Bronchial epithelial cell (primary cell): ENCODE measurements at places on chromosomes 4 and X.

DNA sequence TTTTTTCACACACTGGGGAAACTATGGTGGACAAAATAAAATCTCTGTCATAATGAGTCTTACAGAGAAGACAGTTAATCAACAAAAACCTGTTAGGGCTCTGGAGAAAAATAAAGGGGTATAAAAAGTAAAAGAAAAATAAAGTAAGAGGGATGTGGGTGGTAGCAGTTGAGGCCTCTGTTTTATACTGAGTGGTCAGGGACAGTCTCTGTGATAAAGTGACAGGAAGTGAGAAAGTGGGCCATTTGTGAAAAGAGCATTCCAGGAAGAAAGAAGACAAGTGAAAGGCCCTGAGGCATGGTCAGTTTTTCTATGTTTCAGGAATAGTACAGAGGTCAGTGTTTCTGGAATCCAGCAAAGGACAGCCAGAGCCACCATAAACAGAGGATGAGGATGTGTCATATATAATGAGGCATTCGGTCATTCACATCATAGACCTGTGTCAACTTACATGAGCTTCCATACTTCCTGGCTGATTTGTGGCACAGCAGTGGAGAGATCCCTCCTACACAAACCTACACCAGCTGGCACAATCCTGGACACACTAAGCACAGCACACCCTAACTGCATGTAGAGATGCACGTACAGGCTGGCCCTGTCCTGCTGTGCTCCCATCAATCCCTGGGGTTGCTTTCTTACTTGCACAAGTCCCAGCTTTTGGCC is 64.4 kb upstream of the NAP1L5 start:
- no peak for DNase-seq

DNA sequence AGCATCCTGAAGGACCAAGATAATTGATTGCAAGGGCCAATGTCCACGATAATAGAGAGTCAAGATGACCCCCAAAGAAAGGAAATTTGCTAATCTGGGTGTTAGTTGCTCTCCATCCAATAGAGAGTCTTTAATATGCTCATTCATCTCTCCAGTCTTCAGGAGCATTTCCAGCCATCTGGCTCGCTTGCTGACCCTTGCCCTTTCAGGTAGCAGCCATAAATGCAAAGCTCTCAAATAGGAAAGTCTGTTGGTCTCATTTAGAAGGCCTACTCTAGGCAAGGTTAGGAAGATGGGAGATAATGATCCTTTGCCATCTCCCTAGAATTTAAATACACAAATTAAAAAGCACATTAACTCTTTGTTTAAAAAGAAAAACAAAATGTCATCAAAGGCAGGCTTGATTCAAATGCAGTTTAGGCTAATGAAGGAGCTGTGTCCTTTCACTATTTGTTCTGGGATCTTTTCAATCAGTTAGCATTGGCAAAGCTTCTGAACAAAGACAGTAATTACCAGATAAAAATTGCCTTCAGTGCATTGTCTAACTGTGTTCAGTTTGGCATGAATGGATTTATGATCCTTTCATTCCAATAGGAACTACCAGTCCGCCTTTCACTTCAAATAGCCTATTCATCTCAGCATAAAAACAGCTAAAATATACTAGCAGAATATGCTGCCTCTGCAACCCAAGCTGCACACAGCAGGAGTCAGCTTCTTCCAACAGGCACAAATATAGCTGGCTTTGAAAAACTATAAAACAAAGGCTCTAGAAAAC is 49.6 kb upstream of the ATXN3L start:
- no peak for DNase-seq

- DNase-seq, result no peak
These were observed 35.6 kb upstream of the UGDH start for GRCh38 chr4:39562792-39563191.

DNA sequence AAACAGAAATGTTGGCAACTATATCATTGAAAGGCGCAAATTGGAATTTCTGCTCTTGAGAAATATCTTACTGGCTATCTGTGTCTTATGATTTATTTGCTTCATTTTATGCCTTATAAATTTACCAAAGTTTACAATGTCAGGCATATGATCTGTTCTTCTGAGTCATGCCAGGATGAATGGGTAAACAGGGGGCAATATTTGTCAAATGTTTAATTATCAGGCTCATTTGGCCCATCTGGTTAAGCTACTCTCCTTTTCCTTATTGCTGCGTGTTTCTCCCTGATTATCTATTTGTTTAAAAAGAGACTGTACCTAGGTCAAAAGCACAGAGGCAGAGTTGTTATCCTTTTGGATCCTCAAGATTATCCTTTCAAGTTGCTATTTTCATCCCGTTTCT is 903.8 kb upstream of the PCDH10 start:
- no peak for DNase-seq

DNA sequence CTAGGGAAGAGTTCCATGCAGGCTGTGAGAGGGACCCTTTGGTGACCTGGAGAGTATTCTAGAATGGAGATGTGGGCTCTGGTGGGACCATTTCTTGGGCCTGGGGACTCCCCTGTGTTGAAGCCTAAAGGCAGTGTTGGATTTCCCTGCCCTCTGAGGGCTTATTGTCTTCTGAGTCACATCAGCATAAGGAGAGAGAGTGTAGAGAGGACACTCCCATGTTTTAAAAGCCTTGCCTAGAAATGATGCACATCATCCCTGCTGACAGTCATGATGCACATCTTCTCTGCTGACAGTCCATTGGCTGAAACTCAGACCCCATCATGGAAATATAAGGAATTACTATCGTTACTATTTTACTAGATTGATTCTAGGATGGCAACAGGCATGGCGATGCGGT is 51.9 kb downstream of the FAM114A1 start:
- DNase-seq, result no peak

DNA sequence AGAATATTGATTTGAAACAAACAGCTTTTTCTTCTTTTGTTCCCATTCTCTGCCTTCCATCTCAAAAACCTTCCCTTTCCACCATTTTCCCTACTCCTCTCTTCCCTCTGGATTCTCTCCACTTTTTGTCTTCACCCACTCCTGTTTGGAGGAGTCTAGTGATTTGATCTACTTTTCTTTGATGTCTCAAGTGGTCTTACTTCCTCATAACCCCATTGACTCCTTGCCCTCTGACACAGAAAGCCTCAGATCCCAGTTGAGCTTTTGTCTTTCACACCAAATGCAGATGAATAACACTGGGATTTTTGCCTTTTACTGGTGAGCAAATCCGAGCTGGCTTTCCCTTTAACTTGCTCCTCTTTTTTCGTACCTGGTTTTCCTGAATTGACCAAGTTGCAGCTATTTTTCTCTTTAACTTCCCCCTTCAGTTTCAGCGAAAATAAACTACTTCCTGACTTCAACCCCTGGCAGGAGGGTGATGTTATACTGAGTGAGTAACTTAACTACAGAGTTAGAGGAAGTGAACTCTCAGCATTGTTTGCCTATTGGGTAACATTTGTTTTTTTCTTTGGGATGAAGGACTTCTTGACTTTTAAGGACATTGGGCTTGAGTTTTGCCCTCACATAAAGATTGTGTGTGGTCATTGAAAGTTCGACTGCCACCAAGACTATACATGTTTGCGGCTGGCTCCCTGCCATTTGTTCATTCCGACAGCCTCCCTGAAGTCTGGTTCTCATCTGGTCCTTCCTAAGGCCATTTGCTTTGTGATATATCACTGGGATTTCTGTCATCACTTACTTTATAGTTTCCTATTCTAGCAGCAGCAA is 392.8 kb upstream of the NR3C2 start:
- peak; percentile 95 for DNase-seq

DNA sequence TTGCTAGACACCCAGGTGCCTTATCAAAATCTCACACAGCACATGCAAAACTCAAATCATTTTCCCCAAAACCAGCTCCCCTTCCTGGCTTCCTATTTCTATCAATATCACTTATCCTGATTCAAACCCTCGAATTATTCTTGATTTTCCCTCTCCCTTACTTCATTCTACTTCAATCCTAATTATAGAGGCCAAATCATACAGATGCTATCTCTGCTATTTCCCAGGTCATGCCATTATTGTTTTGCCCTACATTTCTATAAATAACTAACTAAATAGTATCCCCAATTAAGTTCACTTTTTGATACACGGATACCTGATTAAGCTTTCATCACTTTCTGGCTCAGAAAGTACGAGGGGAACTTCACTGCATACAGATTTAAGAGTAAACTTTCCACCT is 62.4 kb downstream of the FBXL5 start:
- DNase-seq, result no peak

GRCh38 chr4:166875821-166876220 is 358.5 kb downstream of the SPOCK3 start:
- no peak for DNase-seq

DNA sequence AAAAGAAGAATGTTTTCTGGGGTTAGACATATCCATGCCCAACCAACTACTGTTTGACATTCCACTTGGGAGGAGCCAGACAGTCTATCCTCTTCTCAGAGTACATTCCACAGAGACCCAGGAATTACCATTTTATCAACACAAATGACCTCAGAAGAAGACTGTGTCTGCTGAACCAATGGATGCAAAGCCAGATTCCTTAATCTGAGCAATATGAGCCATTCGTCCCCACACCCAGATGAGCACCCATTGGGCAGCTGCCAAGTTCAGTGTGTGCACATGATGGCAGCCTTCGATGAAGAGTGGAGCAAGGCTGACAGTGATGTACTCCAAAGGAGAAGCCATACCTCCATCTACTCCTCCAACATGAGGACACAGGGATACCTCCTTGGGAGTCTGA is 111.3 kb downstream of the ZNF674 start:
- DNase-seq, result no peak

DNA sequence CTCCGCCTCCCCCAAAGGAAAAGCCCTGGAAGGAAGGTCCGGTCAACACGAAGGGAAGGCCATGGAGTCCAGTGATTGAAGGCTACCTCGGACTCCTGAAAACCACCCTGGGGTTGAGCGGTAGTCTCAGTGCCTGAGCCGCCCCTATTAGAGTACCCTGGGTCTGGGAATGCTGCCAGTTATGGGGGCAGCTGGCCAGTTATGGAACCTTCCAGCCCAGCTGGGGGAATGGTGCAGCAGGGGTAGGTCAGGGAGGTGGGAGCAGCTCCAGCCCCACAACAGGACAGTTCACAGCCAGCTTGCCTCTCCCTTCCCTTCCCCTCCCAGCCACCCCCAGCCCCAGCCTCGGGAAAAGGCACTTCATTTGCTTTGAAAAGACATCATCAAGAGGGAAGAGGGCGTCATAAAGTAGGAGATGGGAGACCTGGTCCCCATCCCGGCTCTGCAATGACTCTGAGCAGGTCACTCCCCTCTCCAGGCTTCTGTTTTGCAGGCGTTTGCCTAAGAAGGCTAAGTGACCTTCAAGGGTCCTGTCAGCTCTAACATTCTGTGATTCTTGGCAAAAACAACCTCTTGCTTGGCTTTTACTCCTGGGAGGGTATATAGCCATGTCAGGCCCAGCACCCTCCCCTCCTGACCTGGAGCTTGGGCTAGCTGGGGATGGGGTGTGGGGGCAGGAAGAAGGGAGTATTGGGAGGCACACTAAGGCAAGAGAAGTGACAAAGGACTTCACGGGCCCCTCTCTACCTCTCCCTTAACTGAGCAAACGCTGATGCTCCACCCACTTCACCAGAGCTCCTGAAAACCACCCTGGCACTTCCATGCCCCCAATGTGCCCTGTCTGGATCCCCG is 8.0 kb downstream of the APLN start:
- no peak for DNase-seq

DNA sequence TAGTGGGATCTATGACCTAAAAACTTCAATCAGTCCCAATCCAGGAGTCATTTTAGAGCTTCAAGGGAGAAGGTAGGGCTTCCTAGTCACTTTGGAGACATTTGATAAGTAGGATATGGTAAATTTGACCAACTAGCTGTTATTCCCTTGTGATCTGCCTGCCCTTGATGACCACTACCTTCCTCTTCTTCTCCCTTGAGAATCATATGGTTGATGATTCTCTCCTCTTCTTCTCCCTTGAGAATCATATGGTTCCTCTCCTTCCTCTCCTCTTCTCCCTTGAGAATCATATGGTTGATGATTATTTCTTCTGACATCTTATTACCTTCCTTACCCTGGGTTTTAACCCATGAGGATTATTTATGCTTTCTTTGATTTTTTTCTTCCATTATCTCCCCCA is 482.6 kb upstream of the TENM3 start:
- DNase-seq, result no peak

- DNase-seq, result no peak
These were observed 412.5 kb upstream of the KLHL4 start for GRCh38 chrX:87105131-87105530.

- peak; percentile 32 for DNase-seq
These were observed 73.3 kb downstream of the TASL start for GRCh38 chrX:30504309-30504708.

DNA sequence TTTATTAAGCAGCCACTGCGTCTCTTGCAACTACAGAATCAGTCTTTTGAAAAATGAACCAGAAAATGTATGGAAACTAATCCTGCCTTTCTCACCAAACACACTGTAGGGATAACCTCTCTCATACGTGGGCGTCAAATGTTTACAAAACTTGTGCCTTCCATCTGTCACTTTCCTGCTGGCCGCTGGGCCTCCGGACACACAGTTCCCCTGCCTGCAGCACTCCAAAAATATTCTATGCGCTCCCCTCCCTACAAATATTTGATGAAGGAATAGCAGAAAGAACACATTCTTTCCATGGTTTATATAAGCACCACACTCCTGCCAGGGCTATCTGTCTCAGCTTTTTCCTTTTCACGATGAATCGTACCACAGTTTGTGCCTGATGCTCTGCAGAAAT is 14.9 kb upstream of the CYTL1 start:
- DNase-seq, result no peak

- no peak for DNase-seq
These were observed 22.6 kb downstream of the NLGN3 start for GRCh38 chrX:71167031-71167781.

- no peak for DNase-seq
These were observed 127.7 kb downstream of the RASL11B start for GRCh38 chr4:52989865-52990264.

GRCh38 chr4:89056953-89057398 is at the start of gene FAM13A:
TSS of gene FAM13A (minus strand) at chr4:89057185. CDS start at chr4:89056964, 221 bp downstream.
- peak; percentile 95 for DNase-seq

DNA sequence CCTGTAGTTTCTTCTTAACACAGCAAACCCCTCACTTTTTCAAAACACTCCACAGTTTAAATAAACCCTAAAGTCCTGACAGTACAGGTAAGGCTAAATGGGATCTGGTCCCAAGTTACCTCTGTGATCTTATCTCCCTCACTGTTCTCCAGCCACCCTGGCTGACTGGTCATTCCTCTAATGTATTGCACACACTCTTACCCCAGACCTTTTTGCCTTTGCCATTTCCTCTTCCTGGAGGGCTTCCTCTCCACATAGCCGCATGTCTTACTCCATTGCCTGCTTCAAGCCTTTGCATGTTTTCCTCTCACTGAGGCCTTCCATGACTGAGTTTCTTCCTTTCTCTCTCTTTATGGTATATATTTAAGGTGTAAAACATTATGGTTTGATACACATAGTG is 19.5 kb upstream of the ANXA3 start:
- peak; percentile 40 for DNase-seq

GRCh38 chr4:102823897-102824296 is 3.5 kb downstream of the UBE2D3 start:
- DNase-seq, result no peak

DNA sequence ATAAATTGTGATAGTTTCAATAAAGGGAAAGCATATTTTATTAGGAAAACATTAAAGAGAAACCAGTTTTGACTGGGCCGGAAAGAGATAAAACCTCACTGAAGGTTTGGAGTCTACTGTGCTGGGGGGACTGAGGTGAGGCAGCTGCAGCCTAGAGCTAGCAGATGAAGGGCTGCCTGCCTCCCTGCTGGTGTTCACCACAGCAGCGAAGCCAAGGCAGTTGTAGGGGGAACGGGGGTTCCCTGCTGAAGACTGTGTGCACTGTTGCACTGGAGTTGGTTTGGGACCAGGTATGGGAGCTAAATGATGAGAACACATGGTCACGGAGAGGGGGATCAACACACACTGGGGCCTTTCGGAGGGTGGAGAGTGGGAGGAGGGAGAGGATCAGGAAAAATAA is 546.5 kb upstream of the SMIM31 start:
- no peak for DNase-seq
